ENCODE measurements at places on chromosomes 5 and 9.
A peak's percentile ranks its signal among the peaks of the same experiment; 100 is the strongest.

DNA sequence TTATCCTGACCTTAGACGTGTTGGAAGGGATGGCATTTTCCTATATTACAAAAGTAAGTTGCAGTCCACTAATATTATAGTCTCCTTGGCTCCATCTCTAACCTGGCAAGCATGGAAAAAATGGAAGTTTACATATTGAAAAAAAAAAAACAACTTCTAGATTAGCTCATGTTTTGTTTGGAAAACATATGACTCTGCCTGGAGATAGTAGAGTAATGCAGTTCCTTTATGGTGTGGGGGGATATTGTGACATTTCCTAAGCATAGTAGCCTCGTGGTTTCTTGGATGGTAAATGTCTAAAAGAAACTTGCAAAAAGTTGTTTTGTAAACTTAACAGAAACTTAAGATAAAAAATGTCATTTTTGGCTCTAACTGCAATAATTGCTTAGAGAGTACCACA is 244.4 kb upstream of the FBXL7 start:
- DNase-seq: no peak

- no peak for DNase-seq
Observed at GRCh38 chr5:100828071-100828897, 74.8 kb downstream of the ST8SIA4 start.

- DNase-seq: peak; percentile 80
Observed at GRCh38 chr5:168908207-168908606, 329.0 kb upstream of the PANK3 start.

DNA sequence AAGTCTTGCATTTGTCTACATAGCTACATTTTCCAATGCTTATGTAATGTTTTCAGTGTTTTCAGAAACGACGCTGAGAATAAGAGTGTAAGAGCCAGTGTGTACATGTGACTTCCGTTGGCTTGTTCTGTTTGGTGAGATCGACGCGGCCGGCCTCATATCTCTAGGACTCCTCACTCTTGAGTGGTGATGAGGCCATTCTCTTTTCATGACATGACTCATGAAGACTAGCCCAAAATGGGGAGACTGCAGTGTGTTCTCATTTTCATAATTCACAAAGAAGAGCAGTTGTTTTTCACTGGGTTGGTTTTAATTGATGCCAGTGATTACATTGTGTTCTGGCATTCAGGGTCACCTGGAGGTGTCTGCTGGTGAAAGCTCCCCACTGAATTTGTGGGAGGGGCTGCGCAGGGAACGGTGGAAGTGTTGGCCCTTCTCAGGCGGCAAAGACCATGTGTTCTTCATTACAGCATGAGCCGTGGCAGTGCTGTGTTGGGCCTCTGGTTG is 131.5 kb upstream of the OTULINL start:
- peak; percentile 96 for DNase-seq

- no peak for DNase-seq
Observed at GRCh38 chr5:129951039-129951438, 46.8 kb downstream of the CHSY3 start.

GRCh38 chr5:115196161-115196560 is 26.5 kb upstream of the TRIM36 start:
- DNase-seq: no peak

DNA sequence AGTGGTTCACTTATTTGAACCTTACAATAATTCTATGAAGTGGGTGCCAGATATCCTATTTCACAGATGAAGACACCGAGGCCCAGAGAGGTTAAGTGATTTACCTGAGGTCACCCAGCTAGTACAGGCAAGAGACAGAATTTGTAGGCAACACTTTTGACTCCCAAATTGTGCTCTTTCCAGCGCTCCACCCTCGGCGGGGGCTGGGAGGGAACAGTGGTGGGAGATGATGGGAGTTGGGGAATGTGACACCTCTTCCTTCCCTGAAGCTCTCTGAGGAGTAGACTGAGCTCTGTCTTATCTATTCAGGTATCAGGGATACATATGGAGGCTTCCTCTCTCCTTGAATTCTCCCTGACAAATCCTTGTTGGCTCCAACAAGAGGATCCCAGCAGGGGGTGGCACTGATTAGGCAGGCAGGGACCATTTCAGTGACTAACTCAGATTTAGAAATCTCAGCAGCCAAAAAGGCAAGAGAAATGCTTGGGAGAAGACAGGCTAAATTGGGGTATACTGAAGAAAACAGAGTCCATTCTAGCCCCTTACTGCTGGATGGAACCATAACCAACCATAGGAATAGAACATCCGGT is 95.8 kb upstream of the PANK3 start:
- DNase-seq: no peak

GRCh38 chr9:128203024-128203706 is at the start of gene DNM1:
DNM1 (plus strand) TSS chr9:128203379; CDS start chr9:128203471, 92 bp downstream.
- peak; percentile 53 for DNase-seq

DNA sequence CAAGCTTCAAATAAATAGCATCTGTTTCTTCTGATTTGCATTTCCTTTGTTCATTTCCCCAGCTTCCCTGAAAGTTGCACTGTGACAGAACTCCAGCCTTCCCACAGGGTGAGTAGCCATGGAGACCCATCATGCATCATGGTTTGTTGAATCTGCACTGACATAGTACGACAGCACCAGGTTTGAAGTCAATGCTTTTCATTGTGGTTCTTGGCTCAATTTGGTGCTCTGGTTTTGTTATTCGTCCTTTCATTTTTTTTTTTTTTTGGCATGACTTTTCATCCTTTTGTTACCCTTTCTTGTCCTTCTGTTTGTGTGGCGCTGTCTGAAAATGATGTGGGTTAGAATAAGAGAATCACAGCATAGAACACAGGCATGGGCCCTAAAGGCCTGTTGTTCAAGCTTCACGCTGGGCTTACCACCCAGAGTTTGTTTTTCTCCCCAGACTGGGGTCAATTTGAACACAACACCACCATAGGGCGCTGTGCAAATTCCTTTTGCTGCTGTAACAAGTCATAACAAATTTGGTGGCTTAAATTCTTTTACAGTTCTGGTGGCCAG is 206.2 kb upstream of the CDH10 start:
- no peak for DNase-seq

DNA sequence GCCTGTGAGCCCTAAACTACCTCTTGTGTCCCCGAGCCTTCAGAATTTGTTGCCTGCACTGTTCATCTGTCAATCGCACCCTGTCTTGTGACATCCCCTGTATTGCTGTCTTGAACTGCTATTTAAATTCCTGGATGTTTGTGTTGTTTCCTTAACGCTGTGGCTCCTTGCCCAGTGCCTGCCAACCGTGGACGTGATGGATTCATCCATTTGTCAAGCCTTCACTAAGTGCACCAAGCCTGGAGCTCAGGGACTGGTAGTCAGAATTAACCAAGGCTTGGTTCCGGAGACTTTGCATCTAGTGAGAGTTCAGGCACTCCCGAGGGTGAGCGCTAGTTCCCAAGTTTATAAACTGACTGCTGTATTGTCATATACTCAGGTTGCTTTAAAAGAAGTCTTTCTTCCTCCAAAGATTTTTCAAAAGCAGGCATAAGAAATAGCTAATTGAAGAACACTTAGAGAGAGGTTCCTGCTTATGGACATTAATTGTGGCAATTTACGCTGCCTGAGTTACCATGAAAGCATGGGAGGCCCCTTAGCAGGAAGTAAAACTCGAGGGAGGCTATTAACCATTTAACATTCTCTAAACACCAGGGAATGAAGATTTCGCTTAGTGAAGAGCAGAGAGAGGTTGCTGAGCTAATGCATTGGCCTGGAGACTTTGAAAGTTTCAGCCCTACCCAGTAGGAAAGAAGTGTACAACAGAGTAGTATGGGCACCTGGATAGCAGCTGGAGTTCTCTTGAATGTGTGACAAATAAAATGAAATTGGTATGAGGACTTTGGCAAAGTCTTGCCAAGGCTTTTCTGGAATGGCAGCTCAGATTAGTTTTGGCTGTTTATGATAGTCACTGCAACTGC is 29.0 kb downstream of the RGS3 start:
- peak; percentile 36 for DNase-seq

DNA sequence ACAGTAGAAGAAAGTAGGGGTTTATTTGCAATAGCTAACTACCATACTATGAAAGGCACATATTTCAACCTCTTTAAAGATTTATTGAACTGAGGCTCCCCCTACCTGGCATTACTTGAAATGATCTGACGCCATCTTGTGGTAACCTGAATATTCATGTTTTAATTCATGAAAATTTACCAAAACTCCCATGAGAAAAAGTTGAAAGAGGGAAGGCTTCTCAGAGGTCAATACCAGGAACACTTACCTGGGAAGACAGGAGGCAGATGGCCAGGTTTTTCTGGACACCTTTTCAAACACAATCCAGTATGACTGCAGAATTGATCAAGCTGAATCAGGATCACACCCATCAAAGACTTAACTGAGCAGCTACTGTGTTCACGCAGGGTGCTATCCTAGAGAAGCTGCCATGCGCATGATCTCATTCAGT is 9.4 kb downstream of the PRELID2 start:
- DNase-seq: peak; percentile 58

DNA sequence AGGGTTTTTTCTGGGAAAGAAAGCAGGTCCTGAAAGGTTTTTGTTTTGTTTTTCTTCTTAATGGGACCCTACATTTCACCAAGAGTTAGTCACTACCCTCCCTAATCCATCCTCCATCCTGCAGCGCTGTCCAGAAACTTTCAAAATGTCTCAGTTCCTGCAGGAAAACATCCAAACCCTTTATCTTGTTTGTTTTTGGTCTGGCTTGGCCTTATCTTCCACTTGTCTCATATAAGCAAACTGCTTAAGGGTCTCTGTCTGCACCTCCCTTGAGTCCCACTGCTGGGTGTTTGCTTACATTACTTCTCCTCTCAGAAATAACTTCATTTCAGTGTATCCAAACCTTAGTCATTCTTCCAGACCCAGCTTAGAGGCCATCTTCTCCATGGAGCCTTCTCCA is 11.0 kb upstream of the TRAF1 start:
- DNase-seq: no peak

DNA sequence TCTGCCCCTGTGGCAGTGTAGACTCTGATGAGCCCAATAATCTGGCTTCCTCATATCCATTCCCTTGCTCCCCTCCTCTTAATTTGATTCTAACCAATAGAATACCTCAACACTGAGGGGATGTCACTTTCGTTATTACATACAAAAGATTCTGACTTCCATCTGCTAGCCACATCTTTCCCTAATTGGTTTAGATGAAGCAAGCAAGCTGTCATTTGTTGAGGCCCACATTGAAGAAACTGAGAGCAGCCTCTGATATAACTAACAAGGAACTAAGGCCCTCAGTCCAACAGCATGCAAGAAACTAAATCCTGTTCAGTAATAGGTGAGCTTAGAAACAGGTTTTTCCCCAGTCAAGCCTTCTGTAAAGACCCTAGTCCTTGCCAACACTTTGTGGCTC is 5.8 kb downstream of the ADAMTS6 start:
- DNase-seq: no peak

- peak; percentile 69 for DNase-seq
Observed at GRCh38 chr5:32713770-32714381, 2.8 kb downstream of the NPR3 start.

- no peak for DNase-seq
Observed at GRCh38 chr5:40991168-40991980, 79.8 kb downstream of the MROH2B start.

GRCh38 chr5:111755942-111756381 is 1.0 kb downstream of the NREP start:
- DNase-seq: peak; percentile 70

DNA sequence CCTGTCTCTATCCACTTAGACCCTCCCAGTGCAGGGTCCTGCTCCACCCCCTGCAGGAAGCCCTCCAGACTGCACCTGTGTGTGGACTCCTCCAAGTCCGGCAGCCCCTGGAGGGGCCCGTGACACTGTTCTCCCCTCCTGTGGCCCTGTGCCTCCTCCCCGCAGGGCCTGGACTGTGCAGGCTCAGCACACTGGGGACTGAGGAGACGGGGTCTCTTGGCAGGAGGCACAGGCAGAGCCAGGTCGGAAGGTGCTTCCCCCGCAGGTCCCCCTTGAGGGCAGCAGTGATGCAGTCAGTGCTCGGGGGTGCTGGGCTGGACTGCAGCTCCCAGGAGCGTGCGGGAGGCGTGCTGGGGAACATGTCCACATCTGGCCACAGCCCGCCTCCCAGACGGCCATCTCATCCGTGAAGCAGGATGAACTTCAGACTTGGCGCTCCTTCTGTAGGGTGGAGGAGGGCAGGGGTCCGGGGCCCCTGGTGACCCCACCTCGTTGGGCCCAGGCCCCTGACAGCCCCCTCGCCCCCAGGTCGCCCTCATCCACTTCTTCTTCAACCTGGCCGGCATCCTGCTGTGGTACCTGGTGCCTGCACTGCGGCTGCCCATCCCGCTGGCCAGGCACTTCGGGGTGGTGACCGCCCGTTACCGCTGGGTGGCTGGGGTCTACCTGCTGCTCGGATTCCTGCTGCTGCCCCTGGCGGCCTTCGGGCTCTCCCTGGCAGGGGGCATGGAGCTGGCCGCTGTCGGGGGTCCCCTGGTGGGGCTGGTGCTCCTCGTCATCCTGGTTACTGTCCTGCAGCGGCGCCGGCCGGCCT is 4.9 kb downstream of the SLC34A3 start:
- no peak for DNase-seq

DNA sequence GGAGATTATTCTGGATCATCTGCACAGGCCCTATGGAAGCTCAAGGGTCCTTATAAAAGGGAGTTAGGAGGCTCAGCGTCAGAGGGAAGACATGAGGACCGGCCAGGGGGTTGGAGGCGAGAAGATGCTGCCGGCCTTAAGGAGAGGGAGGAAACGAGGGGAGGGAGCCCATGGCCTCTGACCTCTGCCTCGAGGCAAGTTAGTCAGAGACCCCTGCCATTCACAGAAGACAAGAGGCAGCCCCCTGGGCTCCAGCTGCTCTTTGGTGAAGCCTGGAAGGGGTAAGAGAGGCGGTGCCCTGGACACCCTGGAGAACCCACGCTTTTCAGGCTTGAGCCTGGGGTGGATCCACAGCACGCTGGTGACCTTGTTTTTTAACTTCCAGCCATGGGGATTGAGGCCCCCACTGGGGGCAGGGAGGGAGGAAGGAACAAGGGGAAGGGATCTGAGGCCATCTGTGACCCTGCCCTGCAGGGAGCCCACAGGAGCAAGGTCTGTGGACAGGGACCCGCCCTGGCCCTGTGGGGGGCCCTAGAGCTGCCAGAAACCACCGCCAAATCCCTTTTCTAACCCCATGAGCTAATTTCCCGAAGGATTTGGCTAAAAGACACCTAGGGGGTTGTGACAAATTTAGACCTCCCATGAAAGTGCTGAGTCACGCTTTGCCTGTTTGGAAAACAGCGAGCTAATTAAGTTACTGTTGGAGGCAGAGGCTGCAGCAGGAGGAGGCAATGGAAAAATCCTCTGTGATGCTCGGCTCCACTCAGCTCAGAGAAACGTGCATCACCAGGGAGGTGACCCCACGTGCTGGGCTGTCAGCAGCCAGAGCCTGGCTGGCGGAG is 49.7 kb downstream of the OLFM1 start:
- peak; percentile 30 for DNase-seq

- DNase-seq: no peak
Observed at GRCh38 chr9:138096519-138096845, 218.9 kb downstream of the CACNA1B start.

DNA sequence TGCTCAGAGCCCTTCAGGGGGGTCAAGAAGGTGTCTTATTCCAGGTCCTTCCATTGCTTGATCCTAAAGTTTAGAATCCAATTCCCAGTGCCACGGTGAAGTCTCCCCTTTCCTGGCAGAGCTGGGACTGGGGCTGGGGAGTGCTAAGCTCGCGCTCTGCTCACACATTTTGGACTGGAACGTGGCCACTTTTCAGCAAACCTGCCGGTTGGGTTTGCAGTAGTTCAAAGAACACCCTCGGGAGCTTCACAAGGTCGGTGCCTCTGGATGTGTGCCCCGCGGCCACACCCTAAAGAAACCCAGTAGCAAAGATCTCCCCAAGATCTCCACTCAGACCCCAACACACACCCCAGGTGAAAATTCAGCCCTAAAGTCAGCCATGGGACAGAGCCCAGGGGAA is at the start of gene C9orf152:
Gene C9orf152 (minus strand): TSS at position 129 of the 400 bp plus-strand sequence. CDS start 580 bp downstream, outside the sequence.
- DNase-seq: no peak

- DNase-seq: no peak
Observed at GRCh38 chr5:169158764-169159163, 142.2 kb downstream of the SLIT3 start.

Measured in AG10803 (cell line).